ENCODE measurements at places on chromosomes 4 and X. TPM values are rescaled to one million over a fixed set of nuclear protein-coding genes. Genes with fewer than 3 reads are reported as not detected.

The CXCL3 gene
- polyA plus RNA-seq = 0.72 TPM

The GLOD5 gene
- polyA plus RNA-seq = not detected

The RHOH gene
- 0.98 TPM for polyA plus RNA-seq

The CPLX1 gene
- 2.3 TPM for polyA plus RNA-seq

The VEGFD gene
- 5.4 TPM for polyA plus RNA-seq

The ADH1B gene
- 254 TPM for polyA plus RNA-seq

The TMPRSS11F gene
- not detected for polyA plus RNA-seq

The WFS1 gene
- 111 TPM for polyA plus RNA-seq

The MND1 gene
- polyA plus RNA-seq = 0.59 TPM

The DOK7 gene
- polyA plus RNA-seq = 0.19 TPM

The PTPN13 gene
- polyA plus RNA-seq = 22.8 TPM

The HTN1 gene
- polyA plus RNA-seq = not detected

Data from ovary (tissue), 10 donors.